ENCODE measurements at places on chromosomes 6 and 20.

- no peak for DNase-seq
Observed at GRCh38 chr6:56933650-56934049, 21.3 kb upstream of the BEND6 start.

- DNase-seq: no peak
Observed at GRCh38 chr6:106975738-106976064, 1.2 kb upstream of the CD24 start.

- no peak for DNase-seq
Observed at GRCh38 chr20:25750765-25751696, 54.4 kb upstream of the ZNF337 start.

GRCh38 chr6:64186592-64186991 lies 551.0 kb downstream of the PHF3 start:
- no peak for DNase-seq

- DNase-seq: no peak
Observed at GRCh38 chr20:6756693-6757595, 10.5 kb upstream of the BMP2 start.

GRCh38 chr6:137254966-137255365 lies 35.8 kb upstream of the IFNGR1 start:
- DNase-seq: no peak

- no peak for DNase-seq
Observed at GRCh38 chr6:24524805-24525204, 30.0 kb downstream of the ALDH5A1 start.

DNA sequence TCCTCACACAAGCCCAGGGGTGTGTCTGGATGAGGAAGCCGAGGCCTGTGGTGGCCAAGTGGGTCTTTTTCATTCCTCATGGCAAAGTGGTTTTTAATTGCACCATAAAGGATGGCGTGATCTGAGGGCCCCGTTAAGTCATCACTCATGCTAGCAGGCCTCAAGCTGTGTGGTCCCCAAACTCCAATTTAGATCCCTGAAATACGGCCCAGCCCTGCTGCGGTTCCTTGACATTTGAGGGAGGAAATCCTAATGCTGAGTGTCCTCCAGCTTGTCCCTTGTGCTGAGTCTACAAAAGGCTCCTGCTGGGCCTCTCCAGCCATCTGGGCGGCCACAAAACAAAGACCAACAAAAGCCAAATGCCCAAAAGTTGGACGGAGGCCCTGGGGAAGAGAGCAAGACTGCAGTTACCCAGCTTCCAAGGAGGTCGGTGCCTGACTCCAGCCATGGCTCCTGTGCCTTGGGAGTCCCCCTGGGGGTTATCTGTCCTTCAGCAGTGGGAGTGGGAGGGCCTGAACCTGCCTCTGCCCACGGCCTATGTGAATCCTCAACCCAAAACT lies 162.3 kb upstream of the PDE10A start:
- no peak for DNase-seq

DNA sequence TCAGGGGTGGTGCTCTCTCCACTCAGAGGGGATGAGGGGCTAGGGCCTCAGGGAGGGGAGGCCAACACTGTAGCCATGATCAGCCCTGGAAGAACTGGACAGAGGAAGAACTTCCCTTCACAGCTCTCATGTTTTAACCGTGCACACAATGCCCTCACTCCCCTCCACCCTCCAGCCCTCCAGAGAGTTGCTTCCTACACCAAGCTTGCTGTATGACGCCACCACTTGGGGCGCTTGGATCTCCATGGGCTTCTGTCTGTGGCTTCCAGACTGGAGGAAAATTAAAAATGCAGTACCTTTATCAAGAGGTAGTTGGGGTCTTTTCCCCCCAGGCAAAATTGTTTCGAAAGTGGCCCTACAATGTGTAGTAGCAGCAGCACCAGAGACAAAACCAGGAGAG lies 48.4 kb downstream of the ARHGAP40 start:
- DNase-seq: no peak

DNA sequence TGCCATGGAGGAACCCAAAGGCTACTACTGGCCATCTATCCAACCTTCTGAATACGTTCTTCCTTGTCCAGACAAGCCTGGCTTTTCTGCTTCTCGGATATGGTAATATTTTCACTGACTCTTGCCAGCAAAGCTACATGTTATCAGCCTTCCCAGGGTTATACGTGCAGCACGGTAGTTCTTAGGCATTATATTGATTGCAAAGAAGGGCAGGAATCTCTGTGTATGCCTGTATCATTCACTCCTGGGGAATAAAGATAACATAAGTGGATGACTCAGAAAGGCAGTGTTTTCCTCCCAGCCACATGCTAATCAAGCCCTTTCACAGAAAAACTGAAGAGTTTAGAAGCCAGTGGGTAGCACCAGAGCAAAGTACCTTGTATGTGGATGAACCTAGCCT lies 98.7 kb downstream of the ADGRG6 start:
- no peak for DNase-seq

GRCh38 chr20:47669927-47670890 lies 115.1 kb downstream of the SULF2 start:
- DNase-seq: no peak

DNA sequence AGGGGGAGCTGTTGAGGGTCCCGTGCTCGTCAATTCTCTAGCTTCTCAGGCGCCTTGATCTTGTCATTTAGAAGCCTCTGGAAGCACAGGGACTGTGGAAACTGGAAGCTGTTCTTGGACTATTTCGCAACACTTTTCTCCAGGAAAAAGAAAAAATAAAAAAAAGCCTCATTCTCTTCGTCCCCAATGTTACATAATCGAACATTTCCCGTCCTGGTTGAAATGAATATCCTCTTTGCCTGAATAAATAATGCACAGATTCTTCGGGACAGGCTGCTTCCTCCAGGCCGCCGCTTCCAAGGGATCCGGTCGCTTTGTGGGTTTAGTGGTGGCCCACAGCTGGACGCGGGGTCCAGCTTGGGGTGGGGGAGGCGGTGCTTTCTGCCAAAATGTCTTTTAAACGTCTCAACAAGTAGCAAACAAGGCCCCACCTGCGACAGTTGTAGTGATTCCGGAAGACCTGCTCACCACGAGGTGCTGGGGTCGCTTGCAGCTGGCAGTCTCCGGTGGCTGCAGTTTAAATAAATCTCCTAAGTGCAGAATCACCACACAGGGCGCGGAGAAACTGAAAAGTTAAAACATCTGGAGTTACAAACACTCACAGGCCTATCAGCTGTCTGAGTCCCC lies 125.9 kb upstream of the ESR1 start:
- no peak for DNase-seq

- DNase-seq: no peak
Observed at GRCh38 chr20:39109933-39110818, 148.0 kb downstream of the DHX35 start.

- no peak for DNase-seq
Observed at GRCh38 chr6:25660512-25660911, 8.5 kb downstream of the SCGN start.

DNA sequence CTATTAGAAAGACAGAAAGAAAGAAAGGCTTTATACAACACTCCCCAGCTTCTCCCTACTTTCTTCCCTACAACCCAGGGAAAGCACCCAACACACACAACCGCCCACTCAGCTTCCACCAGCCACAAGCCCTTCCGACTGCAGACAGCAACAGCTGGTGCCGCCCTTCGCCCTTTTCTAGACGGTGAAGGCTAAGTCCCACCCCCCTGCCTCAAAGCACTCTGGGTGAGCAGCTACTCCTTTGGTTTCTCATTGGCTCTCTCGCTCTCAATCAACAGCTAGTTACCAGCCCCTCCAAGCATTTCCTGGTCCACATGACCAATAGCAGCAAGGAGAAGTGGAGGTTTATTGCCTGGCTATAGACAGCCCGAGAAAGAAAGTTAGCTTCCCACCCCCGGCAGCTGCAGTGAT lies 230.1 kb upstream of the MOCS1 start:
- DNase-seq: no peak

- no peak for DNase-seq
Observed at GRCh38 chr6:27495386-27496135, 22.7 kb upstream of the ZNF184 start.

DNA sequence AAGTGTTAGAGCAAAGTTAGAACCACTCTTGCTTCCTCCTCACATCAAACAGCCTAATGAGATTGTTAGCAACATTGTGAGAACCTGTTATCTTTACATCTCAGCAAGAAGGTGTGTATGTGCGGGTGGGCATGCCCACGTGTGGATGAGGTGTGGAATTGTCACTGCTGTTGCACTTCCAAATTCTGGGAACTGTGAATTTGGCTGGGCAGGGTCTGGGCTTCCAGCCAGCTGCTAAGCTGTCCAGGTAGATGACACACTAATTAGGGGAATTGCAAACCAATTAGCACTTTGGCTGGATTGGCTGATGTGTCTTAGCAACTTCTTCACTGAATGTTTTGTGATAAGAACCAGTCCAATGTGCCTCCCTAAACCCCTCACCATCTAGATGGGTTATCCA lies 848.2 kb downstream of the DHX35 start:
- DNase-seq: no peak

GRCh38 chr6:139860203-139860602 lies 485.8 kb upstream of the CITED2 start:
- DNase-seq: no peak

- DNase-seq: no peak
Observed at GRCh38 chr6:143843677-143843999, 500 bp downstream of the LTV1 start.

GRCh38 chr20:60408435-60408834 lies 450.2 kb downstream of the CDH26 start:
- no peak for DNase-seq

DNA sequence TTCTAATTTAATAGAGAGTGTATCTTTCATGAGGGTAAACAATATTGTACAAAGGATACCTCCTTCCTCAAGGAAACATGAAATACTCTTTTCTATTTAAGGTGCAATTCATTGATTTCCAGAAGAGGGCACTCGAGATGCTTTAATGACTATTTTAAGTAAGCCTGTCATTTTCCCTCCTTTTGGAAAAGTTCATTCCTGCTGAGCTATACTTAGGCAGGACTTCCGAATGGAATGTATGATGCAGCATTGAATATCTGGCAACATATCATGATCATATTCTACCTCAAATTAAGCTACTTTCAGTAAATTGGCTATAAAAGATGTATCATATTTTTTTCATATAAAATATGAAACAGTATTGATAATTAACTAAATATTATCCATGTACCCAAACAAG lies 5.0 kb downstream of the DST start:
- DNase-seq: peak; percentile 66
